Naive thymus-derived CD4-positive, alpha-beta T cell (primary cell): ENCODE measurements at places on chromosomes 12 and 14. TPM values are rescaled to one million over a fixed set of nuclear protein-coding genes. Genes with fewer than 3 reads are reported as not detected.
A peak's percentile ranks its signal among the peaks of the same experiment; 100 is the strongest.

DNA sequence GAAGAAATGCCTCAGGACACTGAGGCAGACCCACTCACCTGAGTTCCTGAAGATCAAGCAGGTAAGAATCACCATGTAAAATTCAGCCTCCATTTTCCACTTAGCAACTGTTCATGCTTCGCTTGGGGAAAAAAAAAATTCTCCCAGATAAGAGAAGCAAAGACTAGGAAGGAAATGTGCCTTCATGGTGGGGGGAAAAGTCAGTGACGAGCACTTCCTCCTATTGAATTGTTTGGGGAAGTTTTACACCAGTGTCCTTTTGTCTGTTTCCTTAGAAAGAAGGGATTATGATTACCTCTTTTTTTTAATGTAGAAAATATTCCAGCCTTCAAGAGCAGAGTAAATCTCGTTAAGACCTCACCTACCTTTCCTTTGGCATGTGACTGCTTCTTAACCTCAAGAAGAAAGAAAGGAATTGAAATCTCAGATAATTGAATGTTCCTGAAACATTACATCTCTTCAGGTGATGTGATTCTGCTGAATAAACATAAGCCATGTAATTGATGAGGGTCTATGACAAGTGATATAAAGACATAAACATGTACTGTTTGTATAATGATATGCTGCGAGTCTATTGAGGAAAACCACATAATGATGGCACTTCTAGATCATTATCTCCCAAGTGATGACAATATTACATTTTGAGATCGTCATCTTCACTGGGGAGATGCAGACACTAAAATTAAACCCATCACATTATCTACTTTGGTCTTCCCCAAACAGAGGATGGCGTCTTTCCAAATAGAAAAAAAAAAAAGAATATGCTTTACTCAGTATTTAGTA, at the start of gene PTPRB:
TSS of gene PTPRB (minus strand) at position 127 of the 783 bp plus-strand sequence. CDS start at position 93, 34 bp downstream.
- no peaks in the 10 kb centered on the region for H3K4me1 ChIP-seq
- DNase-seq, result no peak
- H3K4me3 ChIP-seq, result no peak within 1 kb of the TSS
- no peaks in the 10 kb centered on the region for H3K27me3 ChIP-seq
- no peak within 1 kb of the TSS for H3K27ac ChIP-seq
- H3K36me3 ChIP-seq, result no peaks in the 10 kb centered on the region

- H3K27me3 ChIP-seq, result no peaks in the 10 kb centered on the region
- peak overlapping the region; percentile 76 for H3K4me3 ChIP-seq
- peaks cover 53% of the 10 kb centered on the region for H3K4me1 ChIP-seq
- peak overlapping the region; percentile 87 for H3K27ac ChIP-seq
- no peak for DNase-seq
Measured at GRCh38 chr14:91115986-91116770, 2.3 kb downstream of the DGLUCY start.

DNA sequence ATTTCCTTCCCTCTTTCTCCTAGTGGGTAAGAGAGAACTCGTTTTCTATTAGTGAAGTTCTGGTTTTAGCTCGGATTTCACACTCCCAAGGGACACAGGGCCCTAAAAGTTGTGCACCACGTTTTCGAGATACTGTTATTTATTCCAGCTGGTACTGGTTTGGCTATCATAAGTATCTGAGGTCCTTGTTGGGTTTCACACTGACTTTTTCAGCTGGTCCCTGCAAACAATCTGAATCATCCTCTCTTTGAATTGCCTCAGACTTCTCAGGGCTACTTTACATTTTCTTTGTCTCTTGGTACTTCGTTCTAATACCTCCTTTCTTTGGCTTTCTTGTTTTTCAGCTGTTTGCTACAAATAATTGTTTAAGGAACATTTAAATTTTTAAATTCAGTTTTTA, 75.7 kb downstream of the SCN8A start:
- H3K27me3 ChIP-seq, result no peaks in the 10 kb centered on the region
- no peaks in the 10 kb centered on the region for H3K4me1 ChIP-seq
- H3K36me3 ChIP-seq, result no peaks in the 10 kb centered on the region
- no peak for DNase-seq
- no peak overlapping the region for H3K27ac ChIP-seq

DNA sequence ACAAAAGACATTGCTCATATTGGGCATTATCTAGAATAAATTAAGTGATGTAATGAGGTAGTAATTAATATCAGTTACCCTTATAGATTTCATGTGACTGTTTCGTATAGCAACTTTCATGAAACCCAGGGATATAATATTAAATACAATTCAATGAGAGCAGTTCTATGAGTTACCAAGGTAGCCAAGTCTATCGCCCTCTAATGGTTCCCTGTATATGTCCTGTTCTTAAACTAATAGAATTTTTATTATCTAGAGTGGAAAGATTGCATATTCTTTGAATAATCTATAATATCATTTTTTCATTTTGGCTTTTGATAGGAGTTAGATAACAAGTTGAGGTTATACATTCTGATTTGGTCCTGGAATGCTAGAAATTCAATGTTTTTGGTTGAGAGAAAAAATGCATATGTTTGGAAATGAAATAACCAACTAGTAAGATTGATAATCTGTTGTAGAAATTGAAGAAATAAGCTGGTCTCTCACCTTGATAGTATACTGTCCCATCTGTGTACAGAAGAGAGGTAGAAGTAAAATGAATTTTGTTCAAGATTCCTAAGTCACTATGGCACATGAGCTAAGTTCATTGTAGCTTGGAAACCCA, 59.7 kb downstream of the SCFD1 start:
- no peaks in the 10 kb centered on the region for H3K4me1 ChIP-seq
- H3K36me3 ChIP-seq, result peaks cover 6% of the 10 kb centered on the region
- no peak for DNase-seq
- no peaks in the 10 kb centered on the region for H3K27me3 ChIP-seq
- H3K27ac ChIP-seq, result no peak overlapping the region

- H3K27me3 ChIP-seq, result no peaks in the 10 kb centered on the region
- no peak overlapping the region for H3K27ac ChIP-seq
- peaks cover 7% of the 10 kb centered on the region for H3K4me1 ChIP-seq
- no peak overlapping the region for H3K4me3 ChIP-seq
Measured at GRCh38 chr12:54425702-54426101, 6.6 kb upstream of the ITGA5 start.

DNA sequence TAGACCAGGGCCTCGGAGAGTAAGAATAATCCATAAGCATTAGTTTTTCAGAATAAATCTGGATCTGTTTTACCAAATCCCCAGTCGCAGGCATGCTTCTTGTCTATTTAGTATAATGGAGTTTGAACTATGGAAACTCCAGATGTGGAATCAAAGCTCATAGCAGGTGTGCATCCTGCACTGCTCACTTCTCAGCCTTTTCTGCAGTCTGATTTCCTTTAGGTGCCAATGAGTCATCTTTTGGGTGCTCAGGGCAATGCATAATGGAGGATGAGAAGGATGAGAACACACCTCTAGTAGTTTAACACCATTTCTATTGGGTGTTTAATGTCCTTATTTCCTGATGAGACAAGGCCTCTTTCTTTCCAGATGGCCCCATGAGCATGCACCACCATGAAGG, 961.2 kb downstream of the TMEM121 start:
- DNase-seq, result no peak
- no peaks in the 10 kb centered on the region for H3K36me3 ChIP-seq
- H3K27ac ChIP-seq, result no peak overlapping the region
- no peak overlapping the region for H3K4me3 ChIP-seq
- no peaks in the 10 kb centered on the region for H3K4me1 ChIP-seq

DNA sequence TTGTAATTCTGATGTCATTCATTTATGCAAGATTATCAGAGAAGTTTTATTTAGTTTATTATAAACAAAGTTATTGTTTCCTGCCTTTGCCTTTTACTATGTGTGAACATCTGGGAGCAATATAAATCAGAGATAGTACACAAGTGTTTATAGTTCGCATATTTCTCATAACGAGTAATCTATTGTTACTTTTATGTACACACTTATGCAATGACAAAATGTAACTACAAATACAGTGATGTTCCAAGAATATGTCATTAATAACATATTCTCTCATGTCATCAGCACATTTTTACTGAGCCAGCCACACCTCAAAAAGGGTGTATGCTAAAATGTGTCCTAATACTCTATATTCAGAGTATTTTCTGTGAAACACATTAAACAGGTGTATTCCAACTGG, 243.2 kb downstream of the ALX1 start:
- no peaks in the 10 kb centered on the region for H3K4me1 ChIP-seq
- no peak overlapping the region for H3K27ac ChIP-seq
- H3K36me3 ChIP-seq, result no peaks in the 10 kb centered on the region
- no peak for DNase-seq
- H3K27me3 ChIP-seq, result no peaks in the 10 kb centered on the region

DNA sequence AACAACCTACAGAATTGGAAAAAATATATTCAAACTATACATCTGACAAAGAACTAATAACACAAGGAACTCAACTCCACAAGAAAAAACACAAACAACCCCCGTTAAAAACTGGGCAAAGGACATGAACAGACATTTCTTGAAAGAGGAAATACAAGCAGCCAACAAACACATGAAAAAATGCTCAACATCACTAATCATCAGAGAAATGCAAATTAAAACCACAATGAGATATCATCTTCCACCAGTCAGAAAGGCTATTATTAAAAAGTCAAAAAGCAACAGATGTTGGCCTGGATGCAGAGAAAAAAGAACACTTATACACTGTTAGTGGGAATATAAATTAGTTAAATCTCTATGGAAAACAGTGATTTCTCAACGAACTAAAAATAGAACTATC, 82.6 kb upstream of the CCDC91 start:
- no peaks in the 10 kb centered on the region for H3K27me3 ChIP-seq
- no peak overlapping the region for H3K4me3 ChIP-seq
- no peak for DNase-seq
- H3K4me1 ChIP-seq, result no peaks in the 10 kb centered on the region

- peak; percentile 14 for DNase-seq
Measured at GRCh38 chr14:35883677-35884293, 57.6 kb downstream of the BRMS1L start.

DNA sequence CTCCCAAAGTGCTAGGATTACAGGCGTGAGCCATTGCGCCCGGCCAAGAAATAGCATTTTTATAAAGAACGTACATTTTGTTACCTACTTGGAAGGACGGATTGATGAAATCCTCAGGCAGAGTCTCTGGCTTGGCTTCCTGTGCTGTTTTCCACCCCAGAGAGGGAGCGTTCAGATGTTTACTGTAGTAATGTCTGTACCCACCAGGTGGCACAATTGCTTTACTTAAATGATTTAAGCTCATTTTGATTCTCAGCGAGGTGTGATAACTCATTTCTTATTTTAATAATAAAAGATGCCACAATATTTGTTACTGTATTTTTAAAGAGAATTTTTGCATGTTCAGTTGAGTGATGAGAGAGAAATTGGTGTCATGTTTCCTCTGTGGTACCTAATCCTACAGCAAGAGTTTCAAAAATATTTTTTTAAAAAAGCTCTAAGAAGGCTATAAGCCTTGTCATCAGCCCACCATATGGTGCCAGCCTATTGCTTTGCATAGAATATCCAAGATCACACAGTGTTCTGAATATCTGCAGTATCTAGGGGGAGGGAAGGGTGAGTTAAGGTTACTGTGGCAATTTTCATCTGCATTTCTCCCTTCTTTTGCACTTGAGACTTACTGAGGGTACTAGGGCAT, 82.6 kb upstream of the TRAF3 start:
- peaks cover 3% of the 10 kb centered on the region for H3K4me1 ChIP-seq
- H3K36me3 ChIP-seq, result no peaks in the 10 kb centered on the region
- H3K4me3 ChIP-seq, result no peak overlapping the region

- DNase-seq, result no peak
- no peaks in the 10 kb centered on the region for H3K36me3 ChIP-seq
- H3K4me1 ChIP-seq, result no peaks in the 10 kb centered on the region
- H3K27ac ChIP-seq, result no peak overlapping the region
- no peak overlapping the region for H3K4me3 ChIP-seq
Measured at GRCh38 chr14:55910601-55911243, 207.5 kb upstream of the PELI2 start.

GRCh38 chr12:122371475-122372045, 50.9 kb downstream of the CLIP1 start:
- H3K4me1 ChIP-seq, result no peaks in the 10 kb centered on the region
- no peak for DNase-seq
- H3K36me3 ChIP-seq, result no peaks in the 10 kb centered on the region
- H3K27me3 ChIP-seq, result no peaks in the 10 kb centered on the region
- no peak overlapping the region for H3K4me3 ChIP-seq
- H3K27ac ChIP-seq, result no peak overlapping the region

DNA sequence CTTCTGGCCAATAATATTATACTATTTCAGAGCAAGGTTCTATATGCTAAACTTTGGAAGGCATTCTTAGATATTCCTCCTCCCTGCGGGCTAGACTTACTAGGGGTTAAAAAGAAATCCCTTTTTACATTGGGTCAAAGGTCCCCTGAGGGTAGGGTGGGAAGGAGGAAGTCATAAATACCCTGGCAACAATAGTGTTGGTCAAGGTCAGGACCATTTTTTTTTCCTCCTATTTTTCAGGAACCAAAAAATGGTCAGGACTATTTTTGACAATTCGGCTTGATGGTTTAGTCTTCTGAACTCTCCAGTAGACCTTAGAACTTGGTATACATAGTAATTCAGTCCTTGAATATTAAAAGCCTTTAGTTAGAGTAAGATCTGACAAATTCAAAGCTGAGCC, 4.5 kb upstream of the NANOG start:
- no peaks in the 10 kb centered on the region for H3K27me3 ChIP-seq
- no peak overlapping the region for H3K4me3 ChIP-seq
- no peaks in the 10 kb centered on the region for H3K4me1 ChIP-seq
- DNase-seq, result no peak
- no peak overlapping the region for H3K27ac ChIP-seq
- H3K36me3 ChIP-seq, result no peaks in the 10 kb centered on the region

The GLTP gene
- total RNA-seq, result 19.2 TPM

The AQP5 gene
- total RNA-seq, result not detected

The SELPLG gene
- 161 TPM for total RNA-seq

The GUCY2C gene
- total RNA-seq, result not detected

The RABGGTA gene
- total RNA-seq, result 62.8 TPM

The EMC9 gene
- total RNA-seq, result 24.3 TPM
